ENCODE measurements at places on chromosomes 3 and 15.

- no peak for DNase-seq
These were observed 103.1 kb downstream of the THSD4 start for GRCh38 chr15:71218272-71218805.

DNA sequence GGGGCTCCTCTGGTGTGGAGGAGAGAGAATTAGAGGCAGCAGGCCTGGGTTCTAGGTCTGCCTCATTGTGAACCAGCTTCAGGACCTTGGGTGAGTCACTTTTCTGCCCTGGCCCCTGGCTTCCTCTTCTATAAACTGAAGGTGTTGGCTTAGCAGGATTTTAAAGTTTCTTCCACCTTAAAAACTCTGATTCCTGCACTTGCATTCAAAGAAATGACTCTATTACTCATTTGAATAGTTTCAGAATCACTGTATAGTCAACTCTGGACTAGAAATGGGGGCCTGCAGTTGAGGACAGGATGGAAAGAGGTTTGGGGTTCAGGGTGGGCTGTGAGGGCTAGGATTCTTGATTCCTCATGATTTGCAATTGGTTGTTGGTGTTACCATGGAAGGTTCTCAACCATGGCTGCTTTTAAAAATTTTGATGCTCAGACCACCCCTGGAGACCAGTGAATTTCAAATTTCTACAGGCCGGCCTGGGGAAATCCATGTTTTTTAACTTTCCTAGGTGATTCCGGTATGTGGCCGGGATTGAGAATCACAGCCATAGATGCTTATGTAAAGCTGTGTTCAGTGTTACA lies 19.9 kb downstream of the SMAD3 start:
- no peak for DNase-seq

- DNase-seq = no peak
These were observed 569.2 kb upstream of the RGMA start for GRCh38 chr15:93658026-93658816.

DNA sequence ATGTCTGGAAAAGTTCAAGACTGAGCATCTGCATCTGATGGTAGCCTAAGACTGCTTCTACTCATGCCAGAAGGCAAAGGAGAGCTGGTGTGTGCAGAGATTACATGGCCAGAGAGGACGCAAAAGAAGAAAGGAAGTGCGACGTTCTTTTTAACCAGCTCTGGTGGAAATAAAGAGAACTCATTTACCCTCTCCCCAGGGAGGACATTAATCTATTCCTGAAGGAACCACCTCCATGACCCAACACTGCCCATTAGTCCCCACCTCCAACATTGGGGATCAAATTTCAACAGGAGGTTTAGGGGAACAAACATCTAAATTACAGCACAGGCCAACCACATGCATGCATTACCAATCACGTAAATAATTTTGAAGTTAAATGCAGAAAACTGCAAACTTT lies 1.5 kb upstream of the NCK1 start:
- no peak for DNase-seq

DNA sequence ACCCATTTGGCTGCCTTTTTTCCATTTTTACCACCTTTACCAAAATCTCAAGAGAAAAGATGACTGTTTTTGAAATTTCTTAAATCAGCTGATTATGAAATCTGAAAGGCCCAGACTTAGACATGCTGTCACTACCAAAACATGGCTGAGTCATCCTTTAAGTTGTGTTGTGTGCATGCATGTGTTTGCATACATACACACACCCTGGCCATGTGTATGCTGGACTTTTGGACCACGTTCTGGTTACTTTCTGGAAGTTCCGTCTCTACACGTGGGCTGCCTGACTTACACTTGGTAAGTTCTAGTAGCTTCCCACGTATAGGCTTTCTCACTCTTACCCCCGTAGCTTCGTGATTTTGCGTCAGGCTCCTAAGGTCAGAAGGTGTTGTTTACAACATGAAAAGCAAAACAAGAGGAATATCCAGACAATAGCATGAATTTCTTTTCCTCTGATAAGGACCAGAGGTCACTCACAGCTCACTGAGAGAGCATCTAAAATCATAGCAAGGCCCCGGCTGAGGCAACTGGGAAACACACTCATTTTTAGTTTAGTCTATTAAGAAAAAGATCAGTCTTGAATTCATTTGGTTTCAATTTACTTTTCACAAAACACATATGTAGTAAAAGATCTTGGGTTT lies 62.4 kb downstream of the COL8A1 start:
- DNase-seq = no peak

DNA sequence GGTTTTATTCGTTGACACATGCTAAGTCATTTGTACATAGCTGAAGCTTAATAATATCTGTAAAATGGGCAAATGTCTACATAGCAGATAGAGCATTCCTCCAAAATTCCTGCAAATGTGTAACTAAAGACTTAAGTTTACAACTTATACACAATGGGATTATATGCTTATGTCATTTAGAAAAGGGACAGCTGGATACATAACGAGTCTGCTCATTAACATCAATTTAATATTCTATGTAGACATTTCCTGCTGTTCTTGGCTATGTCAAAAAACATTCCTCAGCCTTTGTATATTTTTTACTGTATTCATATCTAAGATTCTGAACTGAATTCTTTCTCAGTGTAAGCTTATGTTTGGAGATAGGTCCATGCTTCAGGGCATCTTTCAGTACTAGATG lies 762.2 kb downstream of the NR2F2 start:
- DNase-seq = no peak

DNA sequence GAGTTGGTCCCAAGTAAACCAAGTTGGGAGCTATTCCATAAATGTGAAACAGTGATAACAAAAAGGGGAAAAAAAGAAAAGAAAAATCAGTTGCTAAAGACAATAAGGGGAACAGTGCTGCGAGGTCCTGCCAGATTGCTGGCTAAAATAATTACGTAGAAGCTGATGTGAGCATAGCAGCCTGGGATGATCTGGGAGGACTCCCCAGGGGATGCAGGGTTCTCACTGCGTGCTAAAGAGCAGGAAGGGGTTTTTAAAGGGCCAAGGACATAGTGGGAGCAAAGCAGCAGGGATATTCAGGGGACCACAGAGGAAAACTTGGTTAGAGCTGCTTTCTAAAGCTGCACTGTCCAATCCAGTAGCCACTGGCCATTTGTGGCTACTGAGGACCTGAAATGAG lies 133.0 kb upstream of the UMPS start:
- DNase-seq = no peak

DNA sequence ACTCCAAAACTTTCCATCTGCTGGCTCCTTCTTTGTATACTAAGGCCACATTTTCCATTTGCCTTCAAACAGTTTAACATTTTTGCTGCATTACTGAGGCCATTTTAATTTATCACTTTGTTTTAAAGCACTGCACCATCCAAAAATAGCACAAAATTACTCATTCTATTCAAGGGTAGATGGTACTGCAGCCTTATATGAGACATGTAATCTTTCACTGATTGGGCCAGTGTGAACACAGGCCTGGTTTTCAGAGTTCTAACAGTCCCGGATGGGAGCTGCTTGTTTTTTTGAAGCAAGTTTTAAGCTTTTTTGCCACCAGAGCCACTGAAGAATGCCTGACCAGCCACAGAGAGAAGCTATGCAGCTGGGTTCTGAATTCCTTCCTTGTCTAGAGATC lies 172.3 kb upstream of the TSC22D2 start:
- no peak for DNase-seq

DNA sequence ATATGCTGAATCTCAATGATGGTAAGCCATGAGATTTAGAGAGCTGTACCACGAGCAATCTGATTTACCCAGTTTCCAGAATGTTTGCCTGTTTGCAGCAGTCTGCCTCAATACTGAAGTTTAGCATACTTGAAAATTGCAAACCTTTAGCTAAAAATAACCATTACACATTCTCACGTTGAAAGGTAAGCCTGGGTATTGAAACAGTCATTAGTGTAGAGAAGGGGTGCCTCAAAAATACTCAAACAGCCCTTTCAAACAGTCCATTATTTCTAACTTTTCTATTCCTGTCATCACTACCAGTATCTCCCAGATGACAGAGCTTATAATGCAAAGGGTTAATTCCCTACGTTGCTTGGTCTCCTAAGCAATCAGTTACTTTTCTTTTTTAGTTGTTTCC lies 111.8 kb upstream of the MBNL1 start:
- no peak for DNase-seq

DNA sequence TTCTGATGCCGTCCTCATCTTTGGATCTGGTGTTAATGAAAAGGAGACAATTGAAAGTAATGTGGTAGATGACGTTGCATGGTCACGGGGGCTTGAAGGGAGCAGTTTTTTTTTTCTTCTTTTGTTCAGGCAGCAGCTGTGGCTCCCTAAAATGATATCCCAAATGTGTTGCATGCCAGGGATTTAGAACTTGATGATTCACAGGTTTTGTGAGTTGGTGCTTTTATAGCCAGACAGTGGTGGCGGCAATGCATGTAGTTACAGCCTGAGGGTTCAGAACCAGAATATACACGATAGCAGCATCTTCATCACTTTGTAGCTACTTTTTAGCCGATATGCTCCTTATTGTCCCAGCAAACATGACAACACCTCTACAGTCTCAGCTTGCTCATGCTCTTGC lies 133.4 kb downstream of the CHST2 start:
- DNase-seq = no peak

GRCh38 chr3:49554633-49555265 lies 472 bp downstream of the BSN start:
- DNase-seq = no peak

- DNase-seq = no peak
These were observed 177.5 kb upstream of the ICE2 start for GRCh38 chr15:60656481-60656880.

GRCh38 chr3:171095063-171095462 lies 68.5 kb upstream of the SLC2A2 start:
- no peak for DNase-seq

DNA sequence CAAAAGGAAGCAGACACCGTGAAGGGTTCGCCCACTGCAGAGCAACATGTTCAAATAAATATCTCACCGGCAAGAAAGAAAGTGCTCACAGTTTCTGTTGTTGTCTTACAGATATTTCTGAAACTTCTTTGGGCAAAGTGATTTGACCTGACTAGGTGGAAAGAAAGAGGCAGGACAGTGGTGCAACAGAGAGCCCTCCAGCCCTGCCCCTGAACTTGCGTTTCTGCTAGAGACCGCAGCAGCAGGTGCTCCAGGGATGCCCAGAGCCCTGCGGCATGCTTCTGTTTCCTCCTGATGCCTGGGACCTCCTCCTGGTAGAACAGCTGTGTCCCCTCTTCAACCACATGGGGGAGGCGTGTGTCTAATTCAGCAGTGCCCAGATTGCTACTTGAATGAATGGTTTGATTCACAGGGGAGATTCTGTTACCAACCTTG lies 123.4 kb downstream of the ATP10A start:
- DNase-seq = no peak

DNA sequence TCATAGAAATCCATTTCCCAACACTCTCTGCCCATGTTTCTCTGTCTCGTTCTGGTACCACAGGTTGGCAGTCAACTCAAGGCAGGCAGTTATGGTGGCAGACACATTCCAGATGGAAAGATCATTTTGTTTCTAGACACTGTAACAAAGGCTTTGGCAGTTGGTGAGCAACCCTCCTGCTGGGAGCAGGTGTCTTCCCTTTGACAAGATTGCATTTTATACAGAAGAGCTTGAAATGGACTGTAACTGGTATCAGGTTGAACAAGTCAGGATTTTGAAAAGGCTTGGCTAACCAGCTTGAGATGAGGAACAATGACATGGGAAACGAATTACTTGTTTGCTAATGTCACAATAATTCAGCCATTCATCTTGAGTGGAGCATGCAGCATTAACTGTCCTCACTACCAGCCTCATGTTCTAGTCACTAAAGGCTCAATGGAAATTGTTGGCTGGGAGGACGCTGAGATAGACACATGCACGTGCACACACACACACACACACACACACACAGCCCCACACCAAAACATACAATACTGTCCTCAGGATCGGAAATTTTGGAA lies 170.0 kb downstream of the SEMA6D start:
- no peak for DNase-seq

DNA sequence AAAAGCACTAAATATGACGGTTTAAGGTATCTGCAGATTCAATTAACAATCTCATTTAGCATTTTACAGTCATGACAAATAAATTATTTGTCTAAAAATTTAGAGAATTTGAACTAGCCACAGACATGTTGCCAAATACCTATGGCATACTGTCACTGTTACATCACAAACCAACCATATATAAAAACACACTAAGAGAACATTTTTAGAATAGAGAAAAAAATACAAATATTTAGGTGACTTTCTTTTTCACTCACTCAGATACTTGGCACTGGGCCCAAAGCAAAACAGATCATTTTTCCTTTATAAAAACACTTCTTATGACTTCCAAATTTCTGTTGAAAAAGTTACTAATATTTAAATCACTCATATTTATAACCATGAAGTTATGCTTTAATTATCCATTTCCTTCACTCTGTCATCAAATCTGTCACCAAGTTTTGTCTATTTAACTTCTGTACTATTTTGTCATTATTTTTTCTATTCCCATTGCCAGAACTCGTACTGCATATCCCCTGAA lies 644.7 kb downstream of the OTOL1 start:
- no peak for DNase-seq

DNA sequence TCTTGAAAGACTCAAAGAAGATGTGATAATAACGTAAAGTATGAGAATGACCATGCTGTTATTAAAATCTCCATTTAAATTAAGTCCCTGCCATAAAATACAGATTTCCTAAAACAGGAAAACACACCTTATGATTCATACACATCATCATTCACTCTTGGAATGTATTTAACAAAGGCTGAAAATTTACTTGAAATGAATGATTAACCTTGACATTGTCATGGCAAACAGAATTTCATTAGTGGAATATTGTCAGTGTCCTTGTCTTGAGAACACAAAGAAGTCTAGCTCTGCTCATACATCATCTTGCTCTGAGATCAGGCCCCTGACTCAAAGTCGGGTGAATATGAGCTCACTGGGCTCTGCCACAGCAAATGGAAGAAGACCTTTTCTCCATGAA lies 313.9 kb downstream of the FGF12 start:
- DNase-seq = no peak

GRCh38 chr3:184769382-184770170 lies 42.4 kb upstream of the VPS8 start:
- DNase-seq = no peak

DNA sequence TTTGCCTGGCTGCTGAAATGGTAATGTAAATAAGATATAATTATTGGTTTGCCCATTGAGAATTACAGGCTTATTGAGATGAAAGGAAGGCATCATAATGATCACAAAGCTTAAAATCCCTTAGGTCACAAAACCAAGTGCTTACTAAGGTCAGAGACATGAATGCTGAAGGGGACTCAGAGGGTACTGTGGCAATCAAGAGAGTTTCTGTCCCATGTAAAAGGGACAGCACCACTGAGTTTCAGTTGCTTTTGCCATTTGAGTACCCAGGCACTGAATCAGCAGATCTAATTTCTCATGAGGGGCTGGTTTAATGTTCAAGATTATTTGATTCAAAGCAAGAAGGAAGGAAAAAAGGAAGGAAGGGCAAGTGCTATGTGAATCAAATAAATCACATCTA lies 127.0 kb downstream of the PLOD2 start:
- DNase-seq = no peak

DNA sequence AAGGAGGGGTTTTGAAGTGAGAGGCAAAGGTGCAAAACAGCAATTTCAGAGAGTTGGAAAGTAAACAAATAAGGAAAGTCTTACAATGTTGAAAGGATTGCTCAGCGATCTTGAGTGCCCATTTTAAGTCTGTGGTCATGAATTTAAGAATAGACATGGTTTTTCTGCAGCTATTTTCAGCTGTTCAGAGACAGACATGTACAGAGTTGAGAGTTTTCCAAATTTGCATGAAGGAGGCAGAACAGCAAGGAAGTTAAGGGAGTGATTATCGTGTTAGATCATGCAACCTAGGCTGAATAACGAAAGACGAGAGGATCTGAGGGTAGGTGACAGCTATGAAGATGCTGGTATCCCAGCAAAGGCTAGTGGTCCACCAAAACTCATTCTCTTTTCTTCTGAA lies 37.2 kb downstream of the DET1 start:
- no peak for DNase-seq

GRCh38 chr3:87359025-87359424 lies 82.6 kb upstream of the POU1F1 start:
- DNase-seq = no peak
